ENCODE measurements at places on chromosomes 2 and 18.

DNA sequence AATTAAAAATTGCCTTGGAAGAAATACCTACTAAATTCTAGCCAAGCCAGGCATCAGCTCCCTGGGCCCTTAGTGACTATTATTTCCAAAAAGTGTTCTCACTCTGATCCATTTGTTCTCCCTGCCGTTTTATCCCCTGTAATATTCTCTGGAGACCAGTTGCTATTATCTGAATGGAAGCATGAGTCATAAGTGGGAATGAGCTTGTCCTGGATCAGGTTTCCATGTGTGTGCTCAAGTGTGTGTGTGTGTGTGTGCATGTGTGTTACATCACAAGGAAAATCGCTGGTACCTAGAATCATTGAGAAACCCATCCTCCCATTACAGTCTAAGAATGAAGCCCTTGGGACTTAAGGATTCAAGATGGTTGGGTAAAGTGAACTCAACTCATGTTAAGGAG lies 130.3 kb upstream of the CXCR4 start:
- DNase-seq = no peak

GRCh38 chr2:60549238-60549927 lies 4.1 kb downstream of the BCL11A start:
- DNase-seq = no peak

DNA sequence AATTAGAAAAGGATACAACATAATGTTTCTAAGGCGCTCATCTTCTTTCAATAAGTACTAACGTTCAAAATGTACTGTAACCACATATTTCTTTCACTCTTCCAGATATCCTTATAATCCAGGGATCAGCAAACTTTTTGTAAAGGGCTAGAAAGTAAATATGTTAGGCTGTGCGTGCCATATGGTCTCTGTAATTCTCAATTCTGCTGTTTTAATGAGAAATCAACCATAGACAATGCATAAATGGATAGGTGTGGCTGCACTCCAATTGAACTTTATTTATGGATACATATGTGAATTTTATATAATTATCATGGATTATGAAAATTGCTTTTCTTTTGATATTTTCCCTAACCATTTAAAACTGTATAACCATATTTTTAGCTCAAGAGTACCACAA lies 459.4 kb downstream of the EPHA4 start:
- DNase-seq = no peak

GRCh38 chr2:96869822-96870625 lies at the start of gene SEMA4C:
SEMA4C (minus strand) TSS chr2:96870080; CDS start chr2:96867886, 2,194 bp downstream.
- DNase-seq = no peak

- no peak for DNase-seq
Observed at GRCh38 chr2:138516030-138516704, 14.6 kb downstream of the SPOPL start.

DNA sequence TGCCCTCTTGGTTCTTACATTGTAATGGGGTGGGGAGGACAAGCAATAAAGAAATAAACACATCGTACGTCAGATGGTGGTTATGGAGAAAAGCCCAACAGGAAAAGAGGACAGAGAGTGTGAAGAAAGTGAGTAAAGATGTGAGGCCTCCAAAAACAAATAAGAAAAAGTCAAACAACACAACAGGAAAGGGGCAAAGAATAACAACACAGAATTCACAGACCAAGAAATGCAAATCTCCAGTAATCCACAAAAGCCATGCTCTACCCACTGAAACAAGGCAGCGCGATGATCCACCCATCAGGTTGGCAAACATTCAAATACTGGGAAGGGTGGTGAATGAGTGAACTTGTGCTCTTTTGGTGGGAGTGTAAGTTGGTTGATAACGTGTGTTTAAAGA lies 16.7 kb upstream of the DUSP2 start:
- no peak for DNase-seq

- DNase-seq = no peak
Observed at GRCh38 chr2:10971161-10971887, 59.6 kb downstream of the KCNF1 start.

GRCh38 chr2:74495440-74495839 lies 4.0 kb downstream of the LBX2 start:
- no peak for DNase-seq

DNA sequence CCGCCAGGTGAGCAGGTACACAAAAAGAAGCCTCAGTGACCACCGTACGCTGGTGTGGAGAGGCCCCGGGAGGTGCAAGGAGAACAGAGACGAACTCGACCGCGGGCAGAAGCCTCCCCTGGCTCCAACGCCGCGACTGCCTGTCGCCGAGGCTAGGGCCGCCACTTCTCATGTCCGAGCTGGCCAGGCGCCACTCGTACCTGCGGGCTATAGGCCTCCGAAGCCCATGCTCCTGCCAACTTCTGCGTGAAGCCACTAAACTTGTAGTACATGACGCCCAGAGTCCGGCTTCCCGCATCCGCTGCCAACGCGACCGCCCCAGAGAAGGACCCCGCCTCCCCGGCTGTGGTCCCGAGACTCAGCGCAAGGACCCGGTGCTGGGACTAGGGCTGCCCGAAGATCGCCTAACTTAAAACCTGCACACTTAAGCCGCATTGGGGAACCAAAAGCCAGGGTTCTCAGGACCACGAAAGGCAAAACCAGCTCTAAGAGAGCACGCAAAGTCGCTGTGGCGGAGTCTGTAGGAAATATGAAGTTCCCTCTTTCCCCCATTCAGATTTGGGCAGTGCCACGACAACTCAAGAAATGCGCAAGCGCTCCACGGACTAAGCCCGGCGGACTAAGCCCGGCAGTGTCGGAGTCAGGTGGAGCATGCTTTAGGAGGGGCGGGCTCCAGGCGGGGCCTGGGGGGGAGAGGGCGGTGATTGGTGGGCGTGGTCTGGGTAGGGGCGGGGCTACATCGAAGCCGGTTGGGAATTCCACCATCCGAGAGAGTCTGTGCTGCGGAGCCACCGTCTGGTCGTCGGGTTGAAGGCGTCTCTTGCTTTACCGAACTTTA lies at the start of gene COX7A2L:
COX7A2L (minus strand) TSS at position 328 of the 838 bp plus-strand sequence; CDS start at position 272, 56 bp downstream.
- peak; percentile 93 for DNase-seq

DNA sequence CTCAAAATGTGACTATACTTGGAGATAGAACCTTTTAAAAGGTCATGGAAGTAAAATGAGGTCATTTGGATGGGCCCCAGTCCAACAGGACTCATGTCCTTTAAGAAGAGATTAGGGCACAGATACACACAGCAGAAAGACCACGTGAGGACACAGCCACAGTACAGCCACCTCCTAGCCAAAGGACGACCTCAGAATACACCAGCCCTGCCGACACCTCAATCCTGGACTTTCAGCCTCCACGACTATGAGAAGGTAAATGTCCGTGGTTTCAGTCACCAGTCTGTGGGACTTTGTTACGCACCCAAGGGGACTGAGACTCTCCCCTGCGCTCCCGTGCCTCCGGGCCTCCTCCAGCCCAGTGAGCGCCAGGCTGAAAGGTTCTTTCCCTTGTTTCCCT lies 30.2 kb upstream of the HPCAL1 start:
- DNase-seq = no peak

DNA sequence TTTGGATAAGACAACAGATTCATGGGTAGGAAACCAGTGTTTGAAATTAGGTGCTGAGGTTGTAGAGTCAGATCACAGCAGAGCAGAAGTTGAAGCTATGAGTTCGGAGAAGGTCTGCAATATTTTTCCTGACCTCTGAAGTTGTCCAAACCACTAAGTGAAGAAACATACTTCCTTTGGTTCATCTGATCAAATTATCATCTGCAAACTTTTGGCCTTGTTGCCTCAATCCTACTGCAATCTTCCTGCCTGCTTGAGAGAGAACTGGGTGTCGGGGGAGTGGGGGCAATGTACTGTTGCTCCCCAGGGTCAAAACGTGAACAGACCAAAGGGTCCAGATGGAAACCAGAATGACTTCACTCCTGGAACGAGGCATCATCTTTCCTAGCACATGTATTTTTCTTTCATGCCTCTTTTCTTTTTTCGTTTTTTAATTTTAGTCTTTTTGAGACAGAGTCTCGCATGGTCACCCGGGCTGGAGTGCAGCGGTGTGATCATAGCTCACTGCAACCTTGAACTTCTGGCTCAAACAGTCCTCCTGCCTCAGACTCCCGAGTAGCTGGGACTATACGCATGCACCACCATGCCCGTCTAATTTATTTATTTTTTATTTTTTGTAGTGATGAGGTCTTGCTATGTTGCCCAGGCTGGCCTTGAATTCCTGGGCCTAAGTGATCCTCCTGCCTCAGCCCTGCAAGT lies 42.7 kb downstream of the RAB31 start:
- DNase-seq = no peak

- DNase-seq = no peak
Observed at GRCh38 chr2:101307950-101308431, 510 bp downstream of the RNF149 start.

DNA sequence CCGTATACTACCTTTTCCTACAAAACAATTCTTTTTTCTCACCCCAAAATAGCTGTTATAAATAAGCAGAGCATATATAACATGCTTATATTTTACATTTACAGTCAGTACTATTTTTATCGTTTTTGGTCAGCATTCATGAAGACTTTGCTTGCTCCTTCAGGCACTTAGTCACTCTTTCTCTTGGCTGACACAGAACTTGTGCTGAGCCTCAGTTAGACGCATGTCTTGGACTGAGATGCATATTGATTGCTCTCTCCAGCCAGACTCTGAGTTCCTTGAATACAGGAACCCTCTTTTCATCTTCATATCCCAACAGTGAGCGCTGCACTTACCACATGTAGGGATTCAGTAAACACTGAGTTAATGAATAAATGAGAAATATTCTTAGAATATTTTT lies 158.3 kb downstream of the RTN4 start:
- DNase-seq = no peak
